ENCODE measurements at places on chromosomes 3 and 15. TPM values are rescaled to one million over a fixed set of nuclear protein-coding genes. Genes with fewer than 3 reads are reported as not detected.

The TRIM71 gene
- 0.87 TPM for total RNA-seq

The TUSC7 gene
- not detected for total RNA-seq

The PLIN1 gene
- total RNA-seq = not detected

The XYLB gene
- total RNA-seq = 1.0 TPM

The TRIM42 gene
- not detected for total RNA-seq

The MEGF11 gene
- total RNA-seq = 6.2 TPM

The STRA6 gene
- total RNA-seq = 0.45 TPM

The GNAI2 gene
- 300 TPM for total RNA-seq

The BSN gene
- not detected for total RNA-seq

The RPUSD2 gene
- total RNA-seq = 12.7 TPM

The PLSCR2 gene
- 1.4 TPM for total RNA-seq

The ADAMTS9 gene
- total RNA-seq = 229 TPM

The PLA2G4D gene
- total RNA-seq = not detected

The PGBD4 gene
- 3.3 TPM for total RNA-seq

The PLA2G4E gene
- total RNA-seq = not detected

The SLC28A2 gene
- total RNA-seq = not detected

The PTX3 gene
- 12.5 TPM for total RNA-seq

The PLCB2 gene
- 0.52 TPM for total RNA-seq
